ENCODE measurements at places on chromosomes 1 and 21.

DNA sequence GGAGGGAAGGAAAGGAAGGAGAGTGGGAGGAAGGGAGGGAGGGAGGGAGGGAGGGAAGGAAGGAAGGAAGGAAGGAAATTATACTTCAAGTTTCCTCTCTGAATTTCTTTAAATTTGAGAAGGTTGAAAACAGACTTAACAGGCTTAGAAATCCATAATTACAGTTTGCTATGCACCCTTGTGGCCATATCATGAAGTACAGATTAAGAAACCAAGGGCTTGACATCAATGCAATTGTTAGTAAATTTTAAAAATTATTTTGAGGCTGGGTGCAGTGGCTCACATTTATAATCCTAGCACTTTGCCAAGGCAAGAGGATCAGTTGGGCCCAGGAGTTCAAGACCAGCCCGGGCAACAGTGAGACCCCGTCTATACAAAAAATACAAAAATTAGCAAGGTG lies 14.4 kb downstream of the ANP32E start:
- no peak for DNase-seq

DNA sequence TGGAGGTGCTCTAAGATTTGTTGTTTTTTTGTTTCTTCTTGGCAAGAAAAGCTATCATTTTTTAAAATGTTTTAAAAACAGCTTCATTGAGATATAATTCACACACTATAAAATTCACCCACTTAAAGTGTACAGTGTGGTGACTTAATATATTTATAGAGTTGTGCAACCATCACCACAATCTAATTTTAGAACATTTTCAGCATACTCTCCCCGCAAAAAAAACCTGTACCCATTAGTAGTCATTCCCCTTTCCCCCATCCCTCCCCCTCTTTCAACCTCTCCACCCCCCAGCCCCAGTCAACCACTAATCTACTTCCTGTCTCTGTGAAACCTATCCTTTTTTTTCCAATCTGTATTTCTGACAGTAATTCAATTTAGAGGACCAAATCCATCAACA lies 30.6 kb downstream of the ZC3H11B start:
- DNase-seq = no peak

- DNase-seq = no peak
These were observed 6.9 kb downstream of the SLC9A1 start for GRCh38 chr1:27147842-27148518.

DNA sequence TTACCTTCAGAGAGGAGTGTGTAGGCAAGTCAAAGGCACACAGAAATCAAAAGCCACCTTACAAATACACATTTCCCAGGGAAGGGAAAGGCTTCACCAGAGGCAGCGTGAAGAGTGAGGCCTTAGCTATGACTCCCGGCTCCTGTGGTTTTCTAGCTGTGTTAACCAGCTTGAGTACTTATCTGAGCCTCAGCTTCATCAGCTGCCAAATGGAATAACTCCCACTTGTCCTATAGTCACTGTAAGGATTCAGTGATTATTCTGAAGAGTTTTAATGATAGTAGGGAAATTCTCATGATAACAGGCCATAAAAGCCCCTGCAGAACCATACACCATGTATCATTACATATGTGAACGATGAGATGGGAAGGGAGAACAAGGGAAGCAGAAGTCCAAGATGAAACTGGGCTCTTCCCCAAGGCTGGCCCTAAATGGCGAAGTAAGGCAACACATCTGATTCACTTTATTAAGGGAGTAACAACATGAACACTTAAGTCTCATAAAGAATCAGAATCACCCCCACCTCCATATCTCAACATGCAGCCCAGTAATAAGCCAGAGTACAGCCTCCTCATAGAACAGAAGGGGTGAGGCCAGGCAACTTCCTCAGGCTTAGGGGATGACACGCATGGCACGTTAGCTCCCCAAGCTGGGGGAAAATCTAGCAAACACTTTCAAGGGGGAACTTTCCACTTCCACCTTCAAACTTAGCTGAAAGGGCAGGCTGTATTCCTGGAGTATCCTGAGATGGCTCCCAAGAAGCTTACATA lies 63.7 kb downstream of the SLC66A1 start:
- DNase-seq = no peak

GRCh38 chr1:198623752-198624647 lies 14.8 kb upstream of the PTPRC start:
- DNase-seq = no peak

GRCh38 chr21:14482165-14482564 lies 64.0 kb downstream of the SAMSN1 start:
- no peak for DNase-seq

GRCh38 chr1:80673935-80674597 lies 1126.7 kb upstream of the ADGRL2 start:
- DNase-seq = no peak

DNA sequence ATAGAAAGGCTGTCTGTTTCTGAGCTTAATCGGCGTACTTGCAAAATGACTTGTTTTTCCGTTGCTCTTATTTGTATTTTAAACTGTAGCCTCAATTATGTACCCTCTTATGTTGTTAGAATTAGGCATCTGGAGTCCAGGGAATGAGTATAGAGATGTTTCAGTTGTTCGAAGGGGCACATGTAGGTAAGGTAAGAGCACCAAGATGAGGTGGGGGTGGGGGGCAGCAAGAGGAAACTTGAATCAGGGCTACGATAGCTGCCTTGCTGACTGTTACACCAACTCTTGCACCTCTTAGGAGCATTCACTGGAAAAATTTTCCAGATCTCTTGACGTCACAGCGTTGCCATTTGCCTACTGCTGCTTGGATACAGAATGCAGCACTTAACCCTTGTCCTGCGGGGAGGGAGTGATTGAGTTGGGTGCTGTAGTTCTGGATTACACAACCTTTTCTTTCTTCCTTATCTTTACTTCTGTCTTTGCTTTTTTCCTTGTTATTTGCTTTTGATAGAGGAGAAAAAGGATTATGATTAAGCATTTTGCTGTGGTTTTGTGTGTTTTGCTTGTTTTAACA lies 3.2 kb downstream of the ATP1B1 start:
- peak; percentile 88 for DNase-seq

DNA sequence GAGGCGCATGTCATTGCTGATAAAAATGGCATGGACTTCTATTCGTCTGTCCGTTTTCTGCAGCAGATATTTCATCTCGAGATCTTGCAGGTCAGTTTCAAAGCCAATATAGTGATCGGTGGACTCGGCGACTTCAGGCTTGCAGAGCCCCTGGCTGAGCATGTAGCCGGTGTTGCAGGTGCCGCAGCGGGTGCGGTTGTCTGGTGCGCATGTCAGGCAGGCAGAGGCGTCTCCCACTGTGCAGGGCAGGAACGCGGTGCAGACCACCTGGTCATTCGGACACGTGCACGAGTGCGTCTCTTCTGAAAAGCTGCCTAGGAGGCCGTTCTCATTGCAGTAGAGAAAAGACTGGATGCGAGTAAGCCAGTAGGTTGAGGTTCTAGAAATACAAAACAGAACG lies 378.9 kb downstream of the BRINP3 start:
- DNase-seq = no peak

GRCh38 chr1:48405400-48405799 lies 66.6 kb downstream of the SPATA6 start:
- no peak for DNase-seq

DNA sequence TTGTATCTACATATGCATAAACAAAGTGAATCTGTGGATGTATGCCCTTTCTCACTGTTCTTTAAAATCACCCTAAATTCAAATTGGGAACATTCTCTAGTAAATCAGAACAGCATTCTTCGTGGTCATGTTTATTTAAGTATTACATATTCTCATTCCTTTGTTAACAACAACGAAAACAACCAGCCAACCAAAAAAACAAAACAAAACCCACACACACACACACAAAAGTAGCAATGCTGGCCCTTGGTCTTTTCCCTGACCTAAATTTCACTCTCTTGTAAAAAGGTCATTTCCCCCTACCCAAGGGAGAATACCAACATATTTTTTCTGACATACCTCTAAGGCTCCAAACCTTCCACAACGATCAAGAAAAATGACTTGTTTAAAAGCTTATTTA lies 102.6 kb downstream of the NRIP1 start:
- DNase-seq = no peak

- DNase-seq = peak; percentile 33
These were observed 25.3 kb upstream of the OVAAL start for GRCh38 chr1:180533266-180533987.

DNA sequence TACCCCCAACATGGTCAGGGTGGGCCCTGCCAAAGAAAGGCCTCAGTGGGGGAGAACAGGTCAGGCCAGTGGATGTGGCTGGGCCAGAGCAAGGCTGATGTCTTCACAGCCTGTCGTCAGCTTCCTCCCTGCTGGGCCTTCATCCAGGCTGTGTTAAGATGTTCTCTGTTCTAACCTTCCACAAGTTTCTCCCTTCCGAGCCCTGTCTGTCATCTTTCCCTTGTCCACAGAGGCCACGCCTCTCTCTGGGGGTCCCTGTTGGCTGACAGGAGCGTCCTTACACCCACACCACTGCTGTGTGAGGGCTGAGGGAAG lies 36.2 kb downstream of the SIM2 start:
- DNase-seq = no peak

GRCh38 chr21:41361053-41361785 lies 608 bp upstream of the MX2 start:
- DNase-seq = no peak

- DNase-seq = no peak
These were observed 187.6 kb downstream of the PBX1 start for GRCh38 chr1:164746632-164747031.

GRCh38 chr1:61506236-61506635 lies 218.7 kb downstream of the TM2D1 start:
- DNase-seq = no peak

DNA sequence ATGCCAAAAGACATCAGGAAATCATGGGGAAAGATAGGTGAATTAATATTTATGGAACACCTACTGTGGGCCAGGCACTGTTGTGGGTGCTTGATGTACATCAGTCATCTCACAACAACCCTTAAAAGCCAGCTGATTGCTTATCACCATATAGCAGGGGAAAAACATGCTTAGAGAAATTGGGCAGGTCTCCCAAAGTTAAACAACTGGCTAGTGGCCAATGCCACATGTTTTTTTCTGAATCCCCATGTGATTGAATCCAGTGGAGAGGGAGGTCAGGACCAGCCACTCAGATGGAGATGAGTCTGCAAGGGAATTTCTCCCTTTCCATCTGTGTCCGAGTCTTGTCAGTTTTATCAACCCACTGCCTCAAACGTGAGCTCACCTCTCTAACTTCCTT lies 33.5 kb downstream of the UTP25 start:
- DNase-seq = peak; percentile 36

GRCh38 chr1:3014443-3015268 lies 6.6 kb upstream of the ACTRT2 start:
- no peak for DNase-seq

DNA sequence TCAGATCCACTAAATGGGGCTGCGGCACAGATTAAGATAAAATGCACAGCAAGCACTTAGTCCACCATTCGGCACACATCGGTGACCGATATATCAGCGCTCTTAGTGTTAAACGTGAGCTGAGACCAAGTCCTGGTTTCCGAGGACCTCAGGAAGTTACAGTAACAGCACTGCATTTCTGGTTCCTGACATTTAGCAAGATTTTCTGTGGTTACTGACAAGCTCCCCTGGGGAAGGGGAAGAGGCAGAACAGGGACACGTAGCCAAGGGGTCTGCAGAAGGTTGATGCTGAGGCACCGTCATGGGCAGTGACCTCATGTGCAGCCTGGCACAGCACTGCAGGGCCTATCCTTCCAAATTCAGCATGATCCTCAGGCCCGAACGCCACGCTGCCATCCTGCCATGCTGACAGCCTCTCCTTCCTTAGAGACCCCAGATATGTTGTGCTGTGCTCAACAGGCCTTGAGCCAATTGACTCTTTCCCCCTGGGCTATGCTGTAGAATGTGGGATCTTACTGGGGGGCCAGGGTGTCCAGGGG lies 13.4 kb upstream of the PEF1 start:
- no peak for DNase-seq

DNA sequence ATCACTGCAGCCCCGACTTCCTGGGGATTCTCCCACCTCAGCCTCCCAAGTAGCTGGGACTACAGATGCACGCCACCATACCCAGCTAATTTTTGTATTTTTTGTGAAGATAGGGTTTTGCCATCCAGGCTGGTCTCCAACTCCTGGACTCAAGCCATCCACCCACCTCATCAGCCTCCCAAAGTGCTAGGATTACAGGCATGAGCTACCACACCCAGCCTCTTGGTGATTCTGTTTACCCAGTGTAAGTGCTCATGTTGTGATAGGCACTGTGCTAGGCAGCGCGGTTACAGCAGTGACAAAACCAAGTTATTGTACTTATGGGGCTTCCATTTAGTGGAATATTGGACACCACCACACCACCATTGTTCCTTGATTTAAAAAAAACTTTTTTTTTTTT lies 9.7 kb upstream of the STX12 start:
- no peak for DNase-seq

DNA sequence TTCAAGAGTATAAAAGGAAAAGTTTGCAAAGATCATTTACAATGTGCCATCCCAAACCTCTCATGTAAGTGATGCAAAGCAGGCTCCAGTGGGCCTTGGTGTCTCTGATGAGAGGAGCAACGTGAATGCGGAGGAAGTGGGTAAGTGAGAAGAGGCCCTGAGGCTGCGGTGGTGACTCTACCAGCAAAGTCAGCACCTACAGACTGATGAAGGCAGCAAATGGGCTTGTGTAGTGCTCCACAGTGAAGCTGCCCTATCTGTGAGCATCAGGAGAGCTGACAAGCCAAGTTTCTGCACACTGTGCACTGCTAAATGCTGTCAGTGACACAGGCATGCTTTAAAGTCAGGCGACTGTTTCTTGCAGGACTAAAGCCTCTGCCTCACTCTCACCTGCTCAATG lies 15.6 kb upstream of the RAP1A start:
- no peak for DNase-seq

DNA sequence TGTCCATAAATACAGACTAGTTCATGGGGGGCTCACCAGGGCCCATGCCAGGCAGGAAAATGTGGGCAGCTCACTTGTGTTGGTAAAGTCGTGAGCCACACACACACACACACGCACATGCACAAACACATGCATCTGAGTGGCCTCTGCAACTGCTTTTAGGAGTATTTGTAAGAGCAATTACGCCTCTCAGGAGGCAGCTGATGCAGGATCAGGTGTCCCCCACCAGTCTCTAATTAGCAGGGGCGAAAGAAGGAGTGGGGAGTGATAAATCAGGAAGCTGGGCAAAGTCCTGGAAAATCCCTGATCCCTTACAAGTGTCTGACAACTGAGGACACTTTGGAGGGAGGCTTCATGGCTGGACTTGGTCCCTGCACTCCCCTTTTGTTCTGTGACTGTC lies 5.7 kb upstream of the IVL start:
- DNase-seq = no peak
